ENCODE measurements at places on chromosomes 7 and 10. TPM values are rescaled to one million over a fixed set of nuclear protein-coding genes. Genes with fewer than 3 reads are reported as not detected.

CRPPA gene
- polyA plus RNA-seq, result 0.49 TPM

GIMAP4 gene
- polyA plus RNA-seq, result 9.4 TPM

PHF14 gene
- polyA plus RNA-seq, result 23.1 TPM

ZNF503 gene
- polyA plus RNA-seq, result 11.5 TPM

CHST15 gene
- 11.0 TPM for polyA plus RNA-seq

CCL26 gene
- polyA plus RNA-seq, result 0.82 TPM

FFAR4 gene
- polyA plus RNA-seq, result 9.3 TPM

PNLIPRP3 gene
- not detected for polyA plus RNA-seq

TMEM26 gene
- polyA plus RNA-seq, result 0.03 TPM

ARHGEF5 gene
- 4.6 TPM for polyA plus RNA-seq

STOX1 gene
- 2.4 TPM for polyA plus RNA-seq

Measured in adipose tissue (tissue), 3 donors.